Right cardiac atrium (tissue), 5 donors: ENCODE measurements at places on chromosomes 6 and 20. TPM values are rescaled to one million over a fixed set of nuclear protein-coding genes. Genes with fewer than 3 reads are reported as not detected.
A peak's percentile ranks its signal among the peaks of the same experiment; 100 is the strongest.

GRCh38 chr6:120786682-120787081 is 547.6 kb downstream of the TBC1D32 start:
- DNase-seq = no peak

DNA sequence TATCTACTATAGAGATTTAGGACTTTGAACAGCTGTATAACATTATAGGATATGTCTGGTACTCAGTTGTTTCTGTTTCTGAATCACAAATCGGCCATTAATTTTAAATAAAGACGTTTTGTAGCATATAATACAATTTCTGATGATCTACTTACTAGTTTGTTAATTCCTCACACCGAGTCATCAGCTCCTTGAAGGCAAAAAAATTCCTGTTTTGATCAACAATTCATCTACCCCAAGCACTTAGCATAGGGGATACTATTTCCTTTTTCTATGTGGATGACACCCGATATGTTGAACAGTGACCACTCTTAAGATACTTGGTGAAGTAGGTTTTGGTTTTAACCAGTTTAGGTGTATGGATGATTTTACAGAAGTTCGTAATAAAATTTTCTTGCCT is 107.3 kb downstream of the NCOA3 start:
- no peak for DNase-seq

- no peak for DNase-seq
Measured at GRCh38 chr6:116402108-116402937, 31.6 kb downstream of the DSE start.

DNA sequence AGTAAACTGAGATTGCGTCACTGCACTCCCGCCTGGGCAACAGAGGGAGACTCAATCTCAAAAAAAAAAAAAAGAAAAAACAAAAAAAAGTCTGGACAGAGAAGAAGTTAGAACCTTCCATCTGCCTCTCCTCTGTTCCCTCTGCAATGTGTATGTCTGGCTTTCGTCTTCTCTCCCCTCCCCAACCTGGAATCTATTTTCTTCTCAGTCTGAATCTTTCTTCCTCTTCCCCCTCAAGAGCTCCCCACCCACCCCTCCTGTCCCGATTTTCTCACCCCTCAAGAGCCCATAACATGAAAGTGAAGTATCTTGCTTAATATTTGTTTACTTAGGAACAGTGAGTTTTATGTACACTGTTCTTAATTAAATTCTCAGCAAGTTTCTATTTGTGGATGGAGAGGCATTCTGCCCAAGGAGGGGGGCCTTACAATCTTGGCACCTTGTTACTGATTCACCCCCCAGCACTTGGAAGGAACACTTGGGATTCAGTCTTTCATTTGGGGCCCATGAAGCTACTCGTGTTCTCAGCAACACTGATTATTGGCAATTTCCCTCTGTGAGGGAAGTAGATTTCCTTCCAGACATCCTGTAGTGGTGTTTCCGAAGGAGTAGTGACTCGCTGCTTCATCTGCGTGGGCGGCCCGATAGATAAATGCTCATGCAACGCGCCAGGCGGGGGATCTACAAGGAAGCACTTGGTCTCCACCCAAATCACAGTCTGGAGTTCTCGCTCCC is 69.3 kb upstream of the SRSF6 start:
- DNase-seq = peak; percentile 82

The SOBP gene
- total RNA-seq = 20.6 TPM

The GPX5 gene
- total RNA-seq = not detected
